SK-N-SH treated with all-trans-retinoic acid at 6 μM for 48 hours (cell line): ENCODE measurements at places on chromosomes 12 and 14.

GRCh38 chr12:105485321-105485910 is 154.9 kb downstream of the C12orf75 start:
- peak; percentile 46; the same call in 2 of the 3 replicates for ATAC-seq

- no peak for ATAC-seq
Observed at GRCh38 chr14:59247801-59248584, 59.5 kb downstream of the DAAM1 start.

GRCh38 chr12:105721051-105721825 is 390.7 kb downstream of the C12orf75 start:
- no peak for ATAC-seq

DNA sequence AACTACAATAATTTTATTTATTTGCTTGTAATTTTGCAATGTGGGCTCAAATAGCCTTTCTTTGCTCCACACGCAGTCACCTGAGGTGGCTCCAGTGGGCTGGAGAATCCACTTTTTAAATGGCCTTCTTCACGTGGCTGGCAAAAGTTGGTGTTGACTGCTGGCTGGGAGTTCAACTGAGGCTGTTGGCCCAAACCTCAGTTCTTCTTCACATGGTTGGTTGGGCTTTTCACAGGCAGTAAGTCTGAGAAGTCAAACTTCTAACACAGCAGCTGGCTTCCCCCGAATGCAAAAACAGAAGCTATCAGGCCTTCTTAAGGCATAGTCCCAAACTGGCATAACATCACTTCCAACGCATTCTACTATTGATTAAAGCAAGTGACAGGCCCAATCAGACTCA is 2.1 kb upstream of the OXA1L start:
- ATAC-seq = no peak

DNA sequence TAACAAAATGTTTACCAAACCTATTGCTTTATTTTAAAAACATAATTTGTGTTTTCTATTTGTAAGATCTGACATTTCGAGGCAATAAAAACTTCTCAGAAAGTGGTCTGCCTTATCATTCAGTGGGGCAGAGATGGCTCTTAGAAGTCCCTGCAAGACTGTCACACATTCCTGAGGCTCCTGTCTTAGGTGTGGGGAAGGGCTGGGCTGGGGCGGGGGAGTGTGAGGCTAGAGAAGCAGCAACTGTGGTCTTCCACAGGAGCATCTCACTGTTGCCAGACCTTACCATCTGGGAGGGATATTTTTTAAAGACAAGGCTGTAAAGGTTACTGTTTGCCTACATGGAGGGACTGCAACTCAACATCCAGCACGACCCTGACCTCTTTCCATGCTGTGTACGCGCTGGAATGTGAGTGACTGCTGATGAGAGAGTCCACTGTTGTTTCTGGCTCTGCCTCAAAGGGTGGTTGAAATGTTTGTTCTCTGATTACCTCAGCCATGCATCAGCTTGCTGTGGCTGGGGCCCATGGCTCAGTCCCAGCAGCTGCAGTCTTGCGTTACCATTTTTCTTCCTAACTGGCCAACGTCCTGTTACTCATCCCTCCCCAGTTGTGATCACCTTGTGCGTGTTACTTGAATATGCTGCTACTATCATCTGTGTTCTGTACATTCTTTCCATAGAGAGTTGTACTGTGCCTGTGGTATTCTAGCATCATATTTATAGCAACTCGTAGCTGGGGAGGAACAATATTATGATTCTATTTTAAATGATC is 12.4 kb downstream of the ERG28 start:
- ATAC-seq = peak; percentile 67

- no peak for ATAC-seq
Observed at GRCh38 chr14:85811340-85811739, 281.4 kb downstream of the FLRT2 start.

GRCh38 chr14:54909817-54910558 is 7.4 kb upstream of the GCH1 start:
- ATAC-seq = no peak

GRCh38 chr12:105316931-105317852 is 13.3 kb upstream of the C12orf75 start:
- ATAC-seq = peak; percentile 76

- ATAC-seq = no peak
Observed at GRCh38 chr12:132642846-132643835, 24.6 kb downstream of the P2RX2 start.

GRCh38 chr14:74904635-74905503 is 18.2 kb downstream of the RPS6KL1 start:
- ATAC-seq = peak; percentile 2; the same call in 2 of the 3 replicates

DNA sequence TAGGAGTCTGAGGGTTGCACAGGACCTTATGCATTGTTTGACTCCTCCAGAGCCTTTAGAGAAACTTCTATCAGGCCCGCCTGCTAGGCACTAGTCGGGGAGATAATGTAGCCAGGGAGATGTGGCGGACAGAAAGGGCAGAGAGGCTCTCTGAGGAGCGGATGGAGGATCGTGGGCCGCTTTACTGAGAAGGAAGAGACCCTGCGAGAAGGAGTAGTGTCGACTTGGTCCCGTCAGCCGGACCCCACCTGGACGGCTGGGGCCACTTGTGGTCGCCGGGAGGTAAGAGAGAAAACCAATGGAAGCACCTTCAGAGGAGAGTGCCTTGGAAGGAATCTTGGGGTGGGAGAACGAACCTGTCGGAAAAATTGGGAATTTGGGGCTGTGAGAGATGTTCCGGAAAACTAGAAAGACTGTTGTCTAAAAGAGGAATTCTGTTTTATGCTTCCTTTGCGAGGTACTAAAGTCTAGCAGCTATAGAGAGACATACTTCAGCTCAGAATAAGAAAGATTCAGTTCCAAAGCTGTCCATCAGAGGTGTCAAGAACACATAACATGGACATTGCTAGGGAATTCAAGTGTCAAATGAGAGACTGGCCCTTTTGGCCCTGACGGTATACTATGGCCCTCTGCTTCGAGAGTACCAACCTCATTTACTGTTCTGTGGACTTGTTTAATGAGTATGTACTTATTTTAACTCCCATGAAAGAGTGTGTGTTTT is 660 bp upstream of the MCRS1 start:
- peak; percentile 57 for ATAC-seq

DNA sequence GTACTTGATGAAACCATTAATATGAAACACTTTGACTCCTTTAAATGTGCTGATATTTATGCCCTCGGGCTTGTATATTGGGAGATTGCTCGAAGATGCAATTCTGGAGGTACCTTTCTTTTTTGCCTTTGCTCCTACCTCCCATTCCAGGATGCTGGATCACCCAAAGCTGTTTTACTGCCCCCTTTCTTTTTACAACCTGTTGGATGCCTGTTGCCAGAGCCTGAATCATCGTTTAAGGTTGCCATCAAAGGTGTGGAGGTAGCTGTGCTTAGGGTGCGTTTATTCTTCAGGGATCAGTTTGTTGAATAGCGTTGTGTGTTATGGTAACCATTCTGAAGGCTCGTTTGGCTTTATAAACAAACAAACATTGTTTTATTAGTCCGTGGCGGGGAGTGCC is 19.9 kb upstream of the TAMALIN start:
- ATAC-seq = no peak

DNA sequence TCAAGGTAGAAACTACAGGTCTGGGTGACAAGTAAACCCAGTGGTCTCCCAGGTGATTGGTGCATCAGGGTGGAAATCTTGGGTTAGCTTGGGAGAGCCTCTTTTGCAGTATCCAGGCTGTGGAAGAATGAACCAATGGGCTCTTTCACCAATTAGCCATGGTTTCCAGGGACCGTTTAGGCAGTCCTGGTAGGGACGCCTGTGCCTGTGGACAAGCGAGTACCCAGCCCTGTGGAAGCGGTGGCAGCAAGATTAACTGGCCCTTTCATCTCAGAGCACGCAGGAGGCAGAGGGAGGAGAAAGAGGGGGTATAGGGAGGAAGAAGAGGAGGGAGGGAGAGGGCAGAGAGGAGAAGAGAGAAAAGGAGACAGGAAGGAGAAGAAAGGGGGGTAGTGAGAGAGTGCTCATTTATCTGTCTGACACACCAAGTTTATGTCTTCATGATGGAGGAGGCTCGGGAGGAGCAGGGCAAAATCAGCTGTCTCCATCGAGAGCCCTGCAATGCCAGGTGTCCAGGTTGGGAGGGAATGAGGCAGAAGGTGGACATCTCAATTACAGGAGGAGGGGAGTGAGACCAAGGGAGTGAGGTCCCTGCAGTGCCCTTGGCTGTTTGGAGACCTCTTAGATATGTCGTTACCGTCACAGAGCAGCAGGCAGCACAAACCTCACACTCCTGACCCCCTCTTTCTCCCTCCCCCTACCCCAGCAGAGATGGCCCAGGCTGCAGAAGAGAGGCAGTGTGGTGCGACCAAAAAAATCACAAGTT is 4.6 kb upstream of the ZDHHC22 start:
- no peak for ATAC-seq

GRCh38 chr14:92513966-92514843 is 624 bp downstream of the RIN3 start:
- ATAC-seq = peak; percentile 43

DNA sequence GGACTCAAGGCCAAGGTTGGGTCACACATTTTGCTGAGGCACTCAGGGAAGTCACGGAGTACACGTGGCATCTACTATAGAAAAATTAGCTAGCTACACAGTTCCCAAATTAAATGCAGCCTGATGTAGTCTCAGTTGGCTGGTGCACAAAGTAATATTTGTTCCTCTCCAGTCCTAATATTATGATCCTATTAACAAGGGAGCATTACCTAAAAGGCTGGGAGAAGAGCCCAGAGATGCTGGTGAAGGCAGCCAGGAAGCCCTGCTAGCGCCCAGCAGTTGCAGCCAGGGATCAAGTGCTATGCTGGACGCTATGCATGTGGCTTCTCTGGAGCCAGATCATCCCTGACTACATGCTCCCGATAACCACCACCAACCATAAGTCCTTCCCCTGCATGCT is 88.0 kb upstream of the GSC start:
- ATAC-seq = no peak

DNA sequence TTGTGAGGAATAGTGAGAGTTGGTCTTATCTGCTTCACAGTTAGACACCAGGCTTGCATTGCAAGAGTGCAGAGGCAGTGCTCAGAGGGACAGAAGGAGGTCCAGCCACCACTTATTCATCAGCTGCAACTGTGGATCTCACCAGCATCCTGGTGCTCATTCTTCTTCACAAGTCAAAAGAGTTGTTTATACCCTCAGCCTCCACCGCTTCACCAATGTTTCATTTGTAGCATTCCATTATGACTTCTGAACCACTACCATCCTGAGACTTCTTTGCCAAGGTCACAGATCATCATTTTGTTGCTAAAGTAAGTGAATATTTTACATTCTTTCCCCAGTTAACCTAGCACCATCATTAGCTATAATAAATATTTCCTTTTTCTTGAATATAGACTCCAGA is 230.5 kb upstream of the KITLG start:
- no peak for ATAC-seq

DNA sequence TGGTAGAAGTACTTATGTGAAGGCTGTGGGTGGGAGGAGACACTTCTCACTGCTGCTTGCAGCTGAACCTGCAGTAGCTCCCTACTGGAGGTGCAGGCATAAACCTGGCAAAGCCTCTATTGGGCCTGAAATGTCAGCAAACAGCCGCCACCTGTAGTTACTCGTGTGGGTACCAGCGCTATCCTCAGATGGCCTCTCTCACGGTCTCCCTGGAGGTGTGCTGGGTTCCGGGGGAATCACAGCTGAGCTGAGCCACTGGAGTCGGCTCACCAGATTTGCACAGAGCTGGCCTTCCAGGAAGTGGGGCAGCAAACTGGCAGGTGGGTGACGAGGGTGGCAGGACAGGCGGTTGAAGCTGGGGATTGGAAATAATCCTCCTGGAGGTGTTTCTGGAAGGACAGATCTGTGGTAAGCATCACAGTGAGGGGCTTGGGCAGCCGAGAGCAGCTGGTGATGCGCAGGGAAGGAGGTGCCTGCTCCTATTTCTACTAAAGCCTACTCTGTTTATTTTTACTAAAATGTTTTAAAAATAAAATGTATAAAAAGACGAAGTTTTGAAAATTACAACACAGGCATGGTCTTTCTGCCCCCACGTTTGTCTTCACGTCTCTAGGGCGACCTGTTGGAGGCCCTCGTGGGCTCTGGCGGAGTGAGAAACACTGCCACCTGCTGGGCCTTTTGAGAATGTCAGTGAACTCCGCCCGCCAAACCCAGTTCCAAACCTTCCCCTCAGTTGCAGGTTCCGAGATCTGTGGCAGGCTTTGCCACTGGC is 67.8 kb upstream of the PLEKHG3 start:
- peak; percentile 93 for ATAC-seq

GRCh38 chr14:55126932-55127459 is 2.1 kb upstream of the LGALS3 start:
- ATAC-seq = no peak

- ATAC-seq = no peak
Observed at GRCh38 chr12:6935371-6936193, 7.8 kb downstream of the ATN1 start.

DNA sequence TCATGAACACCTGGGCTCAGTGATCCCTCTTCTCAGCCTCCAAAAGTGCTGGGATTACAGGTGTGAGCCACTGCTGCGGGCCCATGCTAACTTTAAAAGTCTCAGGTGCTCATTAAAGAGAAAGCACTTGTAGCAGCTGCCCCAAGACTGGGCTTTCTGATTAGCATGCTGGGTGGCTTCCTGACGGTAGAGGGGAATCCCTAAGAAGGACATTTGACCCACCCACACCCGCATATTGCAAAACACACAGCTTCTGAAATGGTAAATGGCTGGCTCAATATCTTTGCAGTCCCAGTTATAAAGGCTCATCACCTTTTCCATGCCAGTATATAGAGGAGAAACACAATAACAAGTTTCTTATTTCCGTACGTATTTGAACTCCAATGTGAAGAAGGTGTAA is 19.3 kb upstream of the BICD1 start:
- no peak for ATAC-seq

- no peak for ATAC-seq
Observed at GRCh38 chr14:48690349-48690748, 895.8 kb downstream of the RPS29 start.

GRCh38 chr14:45290547-45290946 is 37.5 kb upstream of the MIS18BP1 start:
- no peak for ATAC-seq

GRCh38 chr14:81385886-81386285 is 14.2 kb downstream of the STON2 start:
- no peak for ATAC-seq

- no peak for ATAC-seq
Observed at GRCh38 chr12:50923361-50924130, 28.8 kb upstream of the HIGD1C start.

- peak; percentile 79 for ATAC-seq
Observed at GRCh38 chr12:113184098-113184899, 979 bp downstream of the DDX54 start.

DNA sequence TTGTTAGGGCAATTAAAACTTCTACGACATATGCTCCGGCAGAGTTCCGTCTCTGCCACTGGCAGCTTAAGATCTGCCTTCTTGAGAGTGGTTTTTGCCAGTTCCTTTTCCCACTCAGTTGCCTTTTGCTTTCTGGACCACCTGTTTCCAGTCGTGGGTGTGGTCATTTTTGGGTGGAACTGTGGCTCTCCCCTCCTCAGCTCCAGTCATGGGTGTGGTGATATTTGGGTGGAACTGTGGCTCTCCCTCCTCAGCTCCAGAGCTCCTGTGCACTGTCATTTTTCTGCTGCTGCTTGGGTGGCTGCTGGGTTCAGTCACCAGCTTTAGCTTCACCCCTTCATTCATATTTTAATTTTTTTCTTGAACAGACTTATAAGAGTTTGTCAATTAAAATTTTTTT is 25.3 kb downstream of the WDR20 start:
- ATAC-seq = no peak
